ENCODE measurements at places on chromosomes 2 and 18. TPM values are rescaled to one million over a fixed set of nuclear protein-coding genes. Genes with fewer than 3 reads are reported as not detected.

DNA sequence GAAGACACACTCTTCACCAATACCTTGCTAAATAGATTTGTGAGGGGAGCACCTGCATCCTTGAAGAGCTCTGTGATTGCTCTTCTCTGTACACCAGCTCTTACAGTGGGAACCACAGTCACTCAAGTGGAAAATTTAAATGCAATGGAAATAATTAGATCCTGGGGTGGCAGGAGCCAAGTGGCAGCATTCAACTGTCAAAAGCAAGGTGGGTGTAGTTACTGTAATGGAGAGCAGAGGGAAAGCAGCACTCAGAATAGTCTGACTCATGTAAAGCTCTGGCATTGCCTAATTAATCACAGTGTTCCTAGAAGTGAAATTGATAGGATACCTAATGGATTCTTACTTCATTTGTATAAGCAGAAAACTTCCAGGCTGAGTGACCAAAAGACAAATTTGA is 245.8 kb downstream of the KCNE4 start:
- DNase-seq: no peak

DNA sequence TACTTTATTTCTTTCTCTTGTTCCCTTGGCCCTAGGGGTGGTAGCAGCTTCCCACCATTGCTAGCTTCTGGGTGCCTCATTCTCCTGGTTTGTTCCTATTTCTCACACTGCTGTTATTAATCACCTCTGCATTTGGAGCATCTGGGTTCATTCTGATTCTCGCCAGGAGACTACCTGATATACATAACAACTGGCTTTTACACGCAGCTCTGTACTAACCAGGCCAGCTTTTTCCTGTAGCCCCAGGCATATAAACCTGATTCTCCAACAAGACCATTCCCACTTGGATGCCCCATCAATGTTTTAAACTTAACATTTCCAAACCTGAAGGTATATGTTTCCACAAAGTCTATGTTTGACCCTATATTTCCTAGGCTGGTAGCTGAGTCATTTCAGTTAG is 403.9 kb upstream of the DCC start:
- DNase-seq: no peak

MDH1B gene
- 0.99 TPM for total RNA-seq

DNA sequence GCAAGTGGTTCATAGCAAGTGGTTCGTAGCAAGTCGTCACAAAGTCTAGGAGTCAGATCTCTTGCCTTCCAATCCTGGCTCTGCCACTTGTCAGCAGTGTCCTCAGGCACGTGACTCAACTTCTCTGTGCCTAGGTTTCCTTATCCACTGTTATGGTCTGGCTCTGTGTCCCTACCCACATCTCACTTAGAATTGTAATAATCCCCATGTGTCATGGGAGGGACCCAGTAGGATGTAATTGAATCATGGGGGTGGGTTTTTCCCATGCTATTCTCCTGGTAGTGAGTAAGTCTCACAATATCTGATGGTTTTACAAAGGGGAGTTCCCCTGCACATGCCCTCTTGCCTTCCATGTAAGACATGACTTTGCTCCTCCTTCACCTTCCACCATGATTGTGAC is 51.8 kb upstream of the AP1S3 start:
- no peak for DNase-seq

DNA sequence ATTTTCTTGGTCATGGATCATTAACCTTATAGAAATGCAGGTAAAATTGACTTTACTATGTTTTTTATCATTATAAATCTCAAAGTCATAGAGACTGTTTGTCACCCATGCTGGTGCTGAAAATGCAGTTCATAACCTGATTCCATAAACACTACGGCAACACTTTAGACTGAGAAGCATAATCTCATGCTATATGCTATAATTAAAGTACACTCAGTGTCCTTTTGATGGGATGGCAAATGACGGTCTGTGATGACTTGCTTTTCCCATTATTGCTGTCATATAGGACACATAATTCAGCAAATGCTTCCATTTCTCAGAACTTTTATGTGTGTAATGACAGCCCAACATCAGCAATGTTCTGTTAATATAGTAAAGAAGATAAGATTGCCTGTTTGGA is 162.9 kb downstream of the CD226 start:
- DNase-seq: no peak

GRCh38 chr18:58043491-58044369 is at the start of gene NEDD4L:
NEDD4L (plus strand) TSS chr18:58044226; CDS start chr18:58044661, 435 bp downstream.
- DNase-seq: peak; percentile 80

- DNase-seq: no peak
Measured at GRCh38 chr18:79447703-79448367, 52.1 kb downstream of the NFATC1 start.

CYRIA gene
- total RNA-seq: 9.3 TPM

GRCh38 chr2:10722252-10722825 is 909 bp downstream of the ATP6V1C2 start:
- no peak for DNase-seq

- DNase-seq: no peak
Measured at GRCh38 chr2:37683241-37683640, 11.8 kb upstream of the CDC42EP3 start.

GRCh38 chr2:9145752-9146430 is 60.7 kb upstream of the ASAP2 start:
- DNase-seq: no peak

MYOM1 gene
- 70.2 TPM for total RNA-seq

DLGAP1 gene
- total RNA-seq: 5.3 TPM

EML6 gene
- total RNA-seq: 2.6 TPM

GALNT5 gene
- 8.3 TPM for total RNA-seq

NCKAP1 gene
- total RNA-seq: 123 TPM

DNA sequence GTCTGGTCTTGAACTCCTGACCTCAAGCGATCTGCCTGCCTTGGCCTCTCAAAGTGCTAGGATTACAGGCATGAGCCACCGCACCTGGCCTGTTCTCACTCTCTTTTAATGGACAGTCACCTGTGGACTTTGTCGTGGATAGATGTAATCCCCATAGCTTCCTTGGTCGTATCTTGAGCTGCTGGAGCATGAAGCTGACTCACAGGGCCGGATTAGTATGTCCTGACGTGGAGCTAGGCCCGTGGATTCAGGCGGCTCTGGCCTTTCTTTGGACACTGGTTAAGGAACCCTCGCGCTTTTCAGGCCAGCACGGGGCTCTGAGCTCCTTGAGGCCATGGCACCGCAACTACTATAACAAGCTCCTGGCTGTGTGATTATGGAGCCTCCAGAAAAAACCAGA is 27.5 kb upstream of the GBX2 start:
- DNase-seq: no peak

RFTN2 gene
- total RNA-seq: 27.1 TPM

GYPC gene
- 102 TPM for total RNA-seq

DNA sequence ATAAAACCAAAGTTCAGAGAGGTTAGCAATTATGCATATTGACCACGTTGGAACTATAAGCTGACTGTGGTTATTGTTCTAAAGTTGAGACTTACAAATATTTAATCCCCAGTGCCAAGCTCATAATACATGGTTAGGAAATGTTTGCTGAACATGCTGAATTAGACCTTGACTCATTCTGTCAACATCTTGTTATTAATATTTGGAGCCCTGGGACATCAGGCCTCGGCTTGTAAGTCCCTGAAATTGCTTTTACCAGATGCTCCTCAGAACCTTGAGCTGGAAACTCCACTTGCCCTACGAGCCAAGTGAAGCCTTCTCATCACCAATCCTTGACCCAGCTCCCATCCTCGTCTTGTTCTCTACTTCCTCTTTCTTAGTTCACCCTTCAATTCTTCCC is 21.2 kb downstream of the DYNAP start:
- DNase-seq: no peak

DNA sequence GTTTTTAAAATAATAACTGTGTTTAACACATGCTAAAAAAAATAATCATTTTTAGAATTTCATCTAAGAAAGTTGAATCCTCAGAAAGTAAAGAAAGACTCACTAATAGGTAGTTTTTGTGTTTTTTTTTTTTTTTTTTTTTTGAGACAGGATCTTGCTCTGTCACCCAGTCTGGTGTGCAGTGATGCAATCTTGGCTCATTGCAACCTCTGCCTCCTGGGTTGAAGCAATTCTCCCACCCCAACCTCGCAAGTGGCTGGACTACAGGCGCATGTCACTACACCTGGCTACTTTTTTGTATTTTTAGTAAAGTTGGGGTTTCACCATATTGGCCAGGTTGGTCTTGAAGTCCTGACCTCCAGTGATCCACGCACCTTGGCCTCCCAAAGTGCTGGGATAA is 7.1 kb downstream of the CKAP2L start:
- DNase-seq: no peak

DNA sequence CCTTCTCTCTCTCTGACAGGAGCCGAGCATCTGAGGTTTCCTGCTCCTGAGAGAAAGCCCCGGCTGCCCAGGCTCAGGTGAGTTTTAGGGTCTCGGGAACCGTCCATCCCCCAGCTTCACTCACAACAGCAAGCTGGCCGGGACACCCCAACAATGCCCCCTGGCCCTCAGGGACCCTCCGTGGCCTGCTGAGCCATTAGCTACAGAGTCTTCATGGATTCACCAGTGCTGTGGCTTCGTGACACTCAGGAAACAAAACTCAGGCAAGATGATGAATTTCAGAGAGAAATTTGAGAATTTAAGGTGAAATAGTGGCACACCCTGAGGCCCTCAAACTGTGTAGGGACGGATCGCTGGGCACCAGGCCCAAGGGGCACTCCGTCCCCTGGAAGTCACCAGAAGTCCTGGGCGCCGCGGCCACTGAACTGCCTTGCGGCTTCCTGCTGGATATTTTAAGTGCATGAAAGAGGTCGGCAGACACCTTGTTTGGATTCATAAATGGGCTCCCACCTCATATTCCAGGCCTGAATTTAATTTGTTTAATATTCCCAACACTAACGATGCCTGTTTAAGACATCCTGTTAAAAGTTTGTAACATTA is 368.3 kb upstream of the SALL3 start:
- no peak for DNase-seq

GRCh38 chr2:174744111-174744510 is 20.2 kb downstream of the CHRNA1 start:
- no peak for DNase-seq

- DNase-seq: no peak
Measured at GRCh38 chr2:198957181-198957580, 500.6 kb downstream of the SATB2 start.

DNA sequence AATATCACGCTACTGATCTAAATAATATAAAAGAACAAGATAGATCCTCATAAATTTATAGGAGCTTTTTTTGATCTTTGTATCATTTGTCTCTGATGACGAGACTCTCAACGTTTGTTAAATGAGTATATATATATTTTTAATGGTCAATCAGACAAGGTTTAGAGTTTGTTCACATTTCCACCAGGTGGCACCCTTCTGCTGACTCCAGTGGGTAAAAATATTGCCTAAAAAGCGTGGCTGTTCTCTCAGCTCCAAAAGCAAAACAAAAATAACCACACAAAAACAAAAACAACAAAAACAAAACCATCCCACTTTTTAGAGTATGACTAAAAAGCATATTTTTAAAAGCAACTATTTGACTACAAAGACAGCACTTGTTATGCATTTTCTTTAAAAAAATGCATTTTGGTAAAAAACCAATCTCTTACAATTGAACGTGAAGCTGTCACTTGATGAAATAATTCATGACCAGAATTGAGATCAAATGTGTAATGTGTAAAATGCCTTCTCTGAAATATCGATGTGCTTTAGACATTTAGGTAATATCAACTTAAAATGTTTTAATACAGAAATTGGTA is 723.2 kb downstream of the DPP10 start:
- DNase-seq: no peak

DNA sequence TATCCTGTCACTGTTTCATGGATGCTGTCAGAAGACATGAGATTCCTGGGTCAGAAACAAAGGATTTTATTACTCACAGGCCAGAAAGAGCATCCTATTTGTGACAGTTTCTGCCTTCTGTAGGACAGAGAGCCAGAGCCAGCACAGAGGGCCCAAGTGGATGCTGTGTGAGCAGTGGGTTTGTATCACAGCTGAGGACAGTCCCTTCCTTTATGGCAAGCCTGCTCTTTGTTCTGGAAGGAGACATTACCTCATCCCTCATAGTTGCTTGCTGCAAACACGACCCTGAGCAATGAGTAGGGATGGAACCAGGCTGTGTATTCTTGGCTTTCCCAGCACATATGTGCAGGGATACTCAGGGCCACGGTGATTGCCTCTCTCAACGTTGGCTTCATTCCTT is 41.6 kb downstream of the ARHGEF4 start:
- no peak for DNase-seq

DNA sequence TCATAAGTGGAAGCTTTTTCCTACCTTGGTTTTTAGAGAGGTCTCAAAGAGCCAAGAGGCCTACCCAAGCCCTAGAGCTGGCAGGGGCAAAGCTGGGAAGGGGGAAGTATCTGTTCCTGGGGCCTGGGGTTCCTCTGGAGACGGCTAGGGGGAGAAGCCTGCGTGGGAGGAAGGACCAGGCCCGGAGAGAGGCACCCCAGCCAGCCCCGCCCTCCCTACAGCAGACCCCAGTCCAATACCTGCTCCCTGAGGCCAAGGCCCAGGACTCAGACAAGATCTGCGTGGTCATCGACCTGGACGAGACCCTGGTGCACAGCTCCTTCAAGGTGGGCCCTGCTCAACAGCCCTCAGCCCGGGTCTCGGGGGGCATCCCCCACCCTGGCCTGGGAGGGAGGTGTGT is 2.2 kb downstream of the CTDSP1 start:
- no peak for DNase-seq

SRD5A2 gene
- total RNA-seq: not detected

DNA sequence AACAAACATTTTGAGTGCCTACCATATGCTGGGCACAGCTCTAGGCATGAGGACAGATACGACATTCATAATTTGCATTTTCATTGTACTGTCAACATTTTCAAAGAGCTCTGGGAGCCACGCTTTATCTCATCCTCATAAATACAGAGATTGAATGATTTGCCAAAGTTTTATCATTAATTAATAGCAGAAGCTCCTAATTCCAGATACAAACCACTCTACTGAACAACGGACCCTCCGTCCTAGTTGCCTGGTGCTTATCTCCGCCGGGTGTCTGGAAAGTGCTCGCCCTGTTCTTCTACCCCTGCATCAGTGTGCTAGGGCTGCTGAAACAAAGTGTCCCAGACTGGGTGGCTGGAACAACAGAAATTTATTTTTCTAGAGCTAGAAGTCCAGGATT is 23.8 kb downstream of the SERTAD2 start:
- no peak for DNase-seq

Measured in skin of body (tissue), 3 donors.